ENCODE measurements at places on chromosomes 11 and 22.

DNA sequence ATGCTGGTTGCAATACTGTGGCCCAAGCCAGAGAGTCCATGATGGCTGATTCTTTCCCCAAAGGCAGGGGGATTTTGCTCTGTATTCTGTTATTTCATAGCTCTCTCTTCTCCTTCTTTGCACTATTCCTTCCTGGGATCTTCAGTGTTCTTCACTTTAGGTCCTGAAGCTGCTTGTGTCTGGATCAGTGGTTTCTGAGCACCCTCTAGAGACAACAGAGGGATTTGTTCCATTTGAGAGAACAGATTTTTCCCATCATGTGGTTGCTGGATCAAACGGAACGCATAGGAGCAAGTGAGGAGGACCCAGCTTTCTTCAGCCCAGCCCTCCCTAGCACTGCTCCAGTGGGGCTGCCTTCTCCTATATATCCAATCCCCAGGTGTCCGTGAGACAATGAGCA, 68.7 kb upstream of the SYN3 start:
- DNase-seq: no peak

DNA sequence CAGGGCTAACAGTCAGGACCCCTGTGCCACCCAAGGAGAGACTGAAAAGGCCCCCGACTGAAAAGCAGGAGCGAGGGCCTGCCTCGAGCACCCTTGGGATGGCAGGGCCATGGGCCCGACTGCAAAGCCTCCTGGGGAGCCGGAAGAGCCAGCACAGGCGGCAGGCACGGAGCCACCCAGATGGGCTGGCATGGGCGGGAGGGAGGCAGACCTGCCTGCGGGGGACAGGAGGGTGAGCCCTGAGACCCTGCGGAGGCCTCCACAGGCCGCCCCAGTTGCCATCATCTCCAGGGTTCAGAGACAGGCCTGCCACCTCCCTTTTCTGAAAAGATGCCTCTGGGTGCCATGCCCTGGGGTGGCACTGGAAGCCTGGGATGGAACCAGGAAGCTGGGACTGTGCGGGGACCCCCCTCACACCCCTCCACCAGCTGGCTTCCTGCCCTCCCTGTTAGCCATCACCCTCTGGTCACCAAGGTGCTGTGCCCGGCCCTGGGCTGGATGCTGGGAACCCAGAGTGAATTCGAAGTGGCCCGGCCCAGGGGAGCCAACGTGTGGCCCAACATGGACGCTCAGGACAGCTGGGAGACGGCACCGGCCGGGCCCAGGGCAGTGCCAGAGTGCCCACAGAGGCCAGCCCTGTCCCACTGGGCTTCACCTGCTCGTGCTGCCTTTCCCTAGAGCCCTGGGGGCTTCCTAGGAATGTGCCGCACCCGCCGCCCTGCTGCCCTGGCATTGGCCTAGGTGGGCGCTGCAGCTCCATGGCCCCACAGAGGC, 13.8 kb downstream of the TSPAN32 start:
- DNase-seq: peak; percentile 47

- DNase-seq: no peak
Measured at GRCh38 chr11:2360081-2360642, 16.9 kb upstream of the CD81 start.

- DNase-seq: no peak
Measured at GRCh38 chr11:65906602-65907001, 6.4 kb upstream of the FOSL1 start.

GRCh38 chr11:8719211-8719649, 36.6 kb downstream of the RPL27A start:
- DNase-seq: no peak

GRCh38 chr11:76597533-76598425, 72.8 kb downstream of the LRRC32 start:
- DNase-seq: no peak

GRCh38 chr11:44979543-44980399, 29.1 kb upstream of the TP53I11 start:
- DNase-seq: no peak

GRCh38 chr11:133385781-133386180, 146.5 kb downstream of the OPCML start:
- DNase-seq: no peak

DNA sequence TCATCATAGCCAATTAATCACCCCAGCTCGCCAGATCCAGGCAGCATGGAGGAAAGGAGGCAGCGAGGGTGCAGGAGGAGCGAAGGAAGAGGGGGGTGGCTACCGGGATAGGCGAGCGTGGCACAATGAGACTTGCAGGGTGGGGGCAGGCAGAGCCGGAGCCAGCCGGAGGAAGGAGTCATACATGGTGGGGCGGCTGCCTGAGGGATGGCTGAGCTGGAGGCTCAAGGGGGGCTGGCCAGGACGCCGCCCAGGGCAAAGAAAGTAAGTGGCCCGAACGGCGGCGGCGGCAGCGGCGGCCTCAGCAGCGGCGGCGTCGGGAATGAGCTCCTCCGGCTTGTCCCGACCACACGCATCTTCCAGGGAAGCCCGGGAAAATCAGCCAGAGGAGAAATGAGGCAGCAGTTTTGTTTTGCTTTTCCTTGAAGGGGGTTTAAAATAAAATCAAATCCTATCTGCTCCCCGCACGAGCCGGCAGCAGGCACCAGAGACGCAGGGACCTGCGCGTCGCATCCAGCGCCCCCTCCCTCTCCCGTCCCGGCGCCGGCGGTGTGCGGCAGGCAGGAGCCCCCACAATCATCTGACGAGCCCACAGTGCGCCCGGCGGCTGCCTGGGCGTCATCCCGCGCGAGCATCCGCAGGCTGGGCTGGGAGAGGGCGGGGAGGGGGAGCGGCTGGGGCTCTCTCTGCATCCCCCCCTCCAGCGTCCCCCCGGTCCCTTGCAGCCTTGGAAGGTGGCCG, 263.6 kb downstream of the CTTN start:
- DNase-seq: no peak

DNA sequence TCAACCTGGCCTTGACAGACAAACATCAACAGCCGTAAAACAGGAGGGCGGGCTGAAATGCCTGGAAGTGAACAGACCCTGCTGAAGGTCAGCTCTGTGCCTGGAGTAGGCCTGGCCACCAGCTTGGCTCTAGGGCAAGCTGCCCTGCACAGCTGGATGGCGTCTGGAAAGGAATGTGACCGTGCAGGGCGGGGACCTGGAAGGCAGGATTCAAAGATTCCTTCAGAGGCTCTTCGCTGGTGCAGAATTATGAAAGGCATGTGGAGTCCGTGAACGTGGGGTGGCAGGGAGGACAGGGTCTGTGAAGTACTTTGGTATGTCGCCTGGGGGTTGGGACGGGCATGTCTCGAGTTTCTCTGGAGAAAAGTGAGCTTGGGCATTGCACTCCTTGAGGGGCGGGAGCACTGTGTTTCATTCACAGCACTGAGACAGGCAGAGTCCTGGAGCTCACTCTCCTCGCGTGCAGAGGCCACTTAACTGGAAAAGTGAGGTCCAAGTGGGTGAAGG, 1.5 kb downstream of the EHD1 start:
- no peak for DNase-seq

GRCh38 chr11:720017-720641, 14.1 kb downstream of the EPS8L2 start:
- no peak for DNase-seq

All from midbrain (tissue), 1 donor.